Keratinocyte (primary cell): ENCODE measurements at places on chromosomes 2 and 18. TPM values are rescaled to one million over a fixed set of nuclear protein-coding genes. Genes with fewer than 3 reads are reported as not detected.

MEP1B gene
- polyA plus RNA-seq, result 0.03 TPM in 1 of 3 replicates, not detected in the others

DNA sequence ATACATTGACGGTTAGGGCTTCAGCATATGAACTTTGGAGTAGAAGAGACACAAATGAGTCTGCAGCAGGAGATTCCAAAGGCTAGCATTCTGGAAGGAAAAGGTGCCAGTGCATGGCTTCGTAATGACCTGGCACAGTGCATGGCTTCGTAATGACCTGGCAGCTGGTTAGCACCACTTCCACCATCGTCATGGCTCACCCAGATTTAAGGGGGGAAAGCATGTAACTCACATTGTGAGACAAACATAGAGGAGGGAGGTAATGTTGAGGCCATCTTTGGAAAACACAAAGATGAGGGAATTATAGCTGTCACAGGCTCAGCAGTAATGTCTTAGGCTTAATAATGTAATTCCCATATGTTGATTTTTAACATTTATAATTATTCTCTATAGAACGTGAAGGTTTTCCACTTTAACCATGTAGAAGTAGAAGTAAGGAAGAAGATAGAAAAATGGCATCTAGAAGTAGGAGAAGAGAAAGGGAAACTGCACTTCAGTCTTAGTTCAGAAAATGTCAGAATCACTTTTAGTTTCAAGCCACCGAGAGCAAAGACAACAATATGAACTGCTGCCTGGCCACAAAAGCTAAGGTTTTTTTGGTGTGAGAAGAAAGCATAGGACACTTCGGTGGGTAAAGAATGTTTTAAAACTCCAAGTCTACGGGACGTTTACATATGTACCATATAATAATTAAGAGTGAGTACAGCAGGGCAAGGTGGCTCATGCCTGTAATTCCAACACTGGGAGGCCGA is 6.8 kb upstream of the STK25 start:
- no peak for DNase-seq

DNA sequence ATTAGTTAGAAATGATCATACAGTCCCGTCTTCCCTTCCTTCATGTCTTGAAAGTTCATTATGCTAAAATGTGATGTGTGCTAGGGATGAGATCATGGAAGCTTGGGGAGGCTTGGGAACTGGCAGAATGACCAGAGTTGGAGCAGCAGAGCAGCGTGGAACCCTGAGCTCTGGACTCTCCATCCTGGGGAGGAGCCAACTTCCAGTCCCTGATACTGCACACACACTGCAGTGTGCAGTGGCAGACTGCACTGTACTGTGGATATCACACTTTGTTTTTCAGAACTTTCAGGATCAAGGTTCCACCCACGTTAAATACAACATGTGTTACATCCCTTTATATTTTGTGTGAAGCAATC is 27.3 kb upstream of the GREB1 start:
- no peak for DNase-seq

GRCh38 chr18:79613186-79613931 is 66.2 kb upstream of the CTDP1 start:
- DNase-seq, result no peak

TDRD15 gene
- not detected in 3 replicates for polyA plus RNA-seq

DNA sequence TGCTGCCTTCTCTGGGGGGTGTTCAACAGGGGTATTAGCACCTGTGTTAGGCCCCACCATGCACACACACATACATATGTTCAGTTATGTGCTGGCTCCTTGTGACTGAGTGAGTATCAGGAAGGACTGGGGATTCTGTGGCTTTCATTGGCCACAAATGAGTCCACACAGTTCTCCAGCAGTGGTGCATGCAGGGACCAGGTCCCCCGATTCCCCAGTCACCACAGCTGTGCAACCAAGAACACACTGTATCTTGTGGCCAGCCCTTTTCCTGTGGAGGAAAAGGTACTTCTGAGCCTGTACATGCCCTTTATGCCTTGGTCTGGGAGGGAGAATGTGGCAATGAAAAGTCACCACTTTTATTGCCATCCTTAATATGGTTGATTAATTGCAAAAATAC is 74.9 kb upstream of the KLF7 start:
- no peak for DNase-seq

DNA sequence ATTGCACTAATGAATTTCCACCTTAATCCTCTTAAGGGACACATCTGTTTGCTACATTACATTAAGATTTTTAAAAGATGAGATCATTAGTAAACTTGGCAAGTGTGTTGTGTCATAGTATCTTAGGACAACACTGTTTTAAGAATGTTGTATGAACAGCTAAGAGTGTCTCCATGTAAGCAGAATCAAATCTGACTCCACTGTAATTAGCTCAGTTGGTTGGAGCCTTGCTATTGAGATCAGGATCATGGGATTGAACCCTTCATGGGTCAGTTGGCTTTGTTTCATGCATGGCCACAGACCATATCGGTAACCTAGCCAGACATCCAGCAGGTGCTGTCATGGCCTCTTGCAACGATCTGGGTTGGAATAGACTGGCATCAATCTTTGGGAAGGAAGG is 5.2 kb downstream of the FHOD3 start:
- no peak for DNase-seq

GRCh38 chr18:62187543-62188510 is 772 bp downstream of the RELCH start:
- DNase-seq, result no peak

DNA sequence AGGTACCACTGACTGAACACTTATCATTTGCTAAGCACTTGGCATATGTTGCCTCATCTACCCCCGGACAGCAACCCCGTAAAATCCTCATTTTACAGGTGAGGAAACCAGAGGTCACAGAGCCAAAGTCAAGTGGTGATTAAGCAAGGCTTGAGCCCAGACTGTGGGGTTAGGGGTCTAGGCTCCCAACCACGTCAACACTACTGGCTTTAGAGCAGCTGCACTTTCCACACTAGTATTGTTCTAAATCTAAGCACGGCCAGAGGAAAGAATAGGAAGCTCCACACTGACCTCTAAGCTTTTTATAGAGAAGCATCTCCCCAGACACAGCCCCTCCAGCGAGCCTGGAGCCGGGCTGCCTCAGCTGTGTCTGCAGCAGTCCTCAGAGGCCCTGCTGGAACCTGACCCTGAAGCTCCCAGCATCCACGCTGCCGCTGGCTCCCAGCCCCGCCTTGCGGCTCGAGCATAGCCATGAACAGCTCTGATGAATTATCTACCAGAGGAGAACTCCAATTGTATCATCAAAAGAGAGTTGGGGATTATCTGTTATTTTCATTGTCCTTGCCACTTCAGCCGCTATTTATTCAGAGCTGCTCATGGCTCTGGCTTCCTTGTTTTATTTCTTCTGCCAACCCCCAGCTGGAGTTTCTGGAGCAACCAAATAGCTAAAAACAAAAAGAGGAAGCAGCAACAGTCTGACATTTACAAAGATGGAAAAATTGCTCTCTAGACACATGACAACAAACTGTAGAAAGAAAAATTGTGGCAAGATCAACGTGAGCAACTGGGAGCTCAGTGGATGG is 62.2 kb upstream of the RTN4 start:
- DNase-seq, result no peak

- DNase-seq, result no peak
Observed at GRCh38 chr2:107091163-107091864, 205.3 kb upstream of the ST6GAL2 start.

DNA sequence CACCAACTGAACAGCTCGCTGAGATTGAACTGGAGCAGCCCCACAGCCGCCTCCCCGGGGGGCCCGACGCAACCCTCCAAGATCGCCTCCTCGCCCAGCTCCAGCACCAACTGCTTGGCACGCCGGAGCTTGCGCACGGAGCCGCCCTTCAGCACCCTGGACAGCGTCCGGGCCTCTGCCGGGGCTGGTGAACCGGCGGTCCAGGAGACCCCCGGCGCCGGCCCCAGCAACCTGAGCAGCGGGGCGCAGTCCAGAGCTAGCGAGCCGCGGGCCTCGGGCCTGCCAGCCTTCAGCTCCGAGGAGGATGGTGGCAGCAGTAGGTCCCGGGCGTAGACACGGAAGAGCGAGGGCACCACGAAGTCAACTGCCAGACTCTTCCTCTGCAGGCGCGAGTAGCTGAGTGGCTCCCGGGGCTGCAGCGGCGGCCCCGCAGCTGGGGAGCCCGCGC is 1.2 kb downstream of the ALK start:
- DNase-seq, result peak; percentile 7

DNA sequence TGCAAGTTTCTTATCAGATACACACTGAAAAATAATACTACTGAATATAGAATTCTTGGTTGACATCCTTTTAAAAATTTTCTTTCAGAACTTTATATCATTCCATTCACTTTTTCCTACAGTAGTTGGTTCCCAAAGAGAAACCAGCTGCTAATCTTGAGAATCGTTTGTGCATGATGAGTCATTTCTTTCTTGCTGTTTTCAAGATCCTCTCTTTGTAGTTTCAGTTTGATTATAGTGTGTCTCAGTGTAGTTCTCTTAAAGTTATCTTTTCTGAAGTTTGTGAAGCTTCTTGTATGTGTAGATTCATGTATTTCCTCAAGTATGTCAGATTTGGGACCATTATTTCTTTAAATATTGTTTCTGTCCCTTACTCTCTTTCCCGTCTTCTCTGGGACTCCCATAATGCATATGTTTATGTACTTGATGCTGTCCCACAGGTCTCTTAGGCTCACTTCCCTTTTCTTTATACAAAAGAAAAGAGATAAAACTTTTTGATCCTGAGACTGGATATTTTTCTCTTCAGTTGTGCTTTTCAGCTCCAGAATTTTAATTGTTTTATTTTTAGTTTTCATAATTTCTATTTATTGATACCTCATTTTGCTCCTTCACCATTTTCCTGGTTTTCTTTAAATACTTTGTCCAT is 801.0 kb downstream of the TDRD15 start:
- DNase-seq, result no peak

- no peak for DNase-seq
Observed at GRCh38 chr2:119315241-119315925, 51.3 kb downstream of the C2orf76 start.

DNA sequence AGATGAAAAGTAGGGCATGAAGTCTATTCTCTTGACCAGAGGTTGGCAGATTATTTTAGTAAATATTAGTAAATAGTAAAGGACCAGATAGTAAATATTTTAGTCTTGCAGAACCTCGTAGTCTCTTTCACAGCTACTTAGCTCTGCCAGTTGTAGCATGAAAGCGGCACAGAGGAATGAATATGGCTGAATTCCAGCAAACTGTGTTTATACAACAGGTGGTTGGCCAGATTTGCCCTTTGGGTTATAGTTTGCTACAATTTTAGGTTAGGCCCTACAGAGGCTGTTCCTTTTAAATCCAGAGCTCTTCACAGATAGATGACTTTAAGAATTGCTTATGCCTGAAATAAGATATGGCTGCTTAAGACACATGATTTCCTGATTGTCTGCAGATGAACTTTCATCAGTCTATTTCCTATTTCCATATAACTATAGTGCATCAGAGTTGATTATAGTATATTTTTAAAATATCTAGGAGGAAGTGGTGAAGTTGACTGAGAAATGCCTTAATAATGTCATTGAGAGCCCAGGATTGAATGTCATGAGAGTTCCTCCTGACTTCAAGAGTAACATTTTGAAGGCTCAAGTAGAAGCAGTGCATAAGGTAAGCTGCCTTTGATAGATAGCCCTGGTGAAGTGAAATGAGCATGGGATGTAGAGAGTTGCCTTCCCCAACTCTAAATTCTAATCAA is 80.5 kb downstream of the TMEM185B start:
- no peak for DNase-seq

- DNase-seq, result no peak
Observed at GRCh38 chr18:30595942-30596341, 446.6 kb downstream of the DSC3 start.

FTCDNL1 gene
- 0.90 to 1.1 TPM (median 0.96 TPM) in 3 replicates for polyA plus RNA-seq

DQX1 gene
- 5.7 to 10.2 TPM (median 5.9 TPM) in 3 replicates for polyA plus RNA-seq

GRCh38 chr18:79883461-79884293 is 67.8 kb downstream of the SLC66A2 start:
- no peak for DNase-seq

INHA gene
- 0.18 to 0.79 TPM (median 0.20 TPM) in 3 replicates for polyA plus RNA-seq

IL36G gene
- polyA plus RNA-seq, result 8.0 to 62.8 TPM (median 20.2 TPM) in 3 replicates

ZNF804A gene
- 0.05 to 0.08 TPM (median 0.06 TPM) in 3 replicates for polyA plus RNA-seq

ACOXL gene
- 0.04 to 0.16 TPM (median 0.15 TPM) in 3 replicates for polyA plus RNA-seq

DNA sequence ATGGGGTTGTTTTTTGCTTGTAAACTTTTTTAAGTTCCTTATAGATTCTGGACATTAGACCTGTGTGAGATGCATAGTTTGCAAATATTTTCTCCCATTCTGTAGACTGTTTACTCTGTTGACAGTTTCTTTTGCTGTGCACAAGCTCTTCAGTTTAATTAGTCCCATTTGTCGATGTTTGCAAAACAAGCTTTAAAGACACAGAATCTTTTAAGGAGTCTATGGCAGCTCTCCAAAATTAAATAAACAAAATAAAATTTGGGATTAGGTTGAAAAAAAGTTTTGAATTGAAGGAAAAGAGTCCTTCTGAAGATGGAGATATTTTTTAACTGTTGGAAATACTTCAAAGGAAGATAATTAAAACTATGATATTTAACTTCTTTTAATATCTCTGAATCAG is 88.8 kb downstream of the MAP3K20 start:
- no peak for DNase-seq

GRCh38 chr2:177242121-177242987 is 22.2 kb downstream of the NFE2L2 start:
- no peak for DNase-seq

CACNB4 gene
- polyA plus RNA-seq, result 0.08 to 0.82 TPM (median 0.30 TPM) in 3 replicates

CFC1 gene
- not detected in 3 replicates for polyA plus RNA-seq

UGGT1 gene
- 19.5 to 30.9 TPM (median 26.7 TPM) in 3 replicates for polyA plus RNA-seq

DNA sequence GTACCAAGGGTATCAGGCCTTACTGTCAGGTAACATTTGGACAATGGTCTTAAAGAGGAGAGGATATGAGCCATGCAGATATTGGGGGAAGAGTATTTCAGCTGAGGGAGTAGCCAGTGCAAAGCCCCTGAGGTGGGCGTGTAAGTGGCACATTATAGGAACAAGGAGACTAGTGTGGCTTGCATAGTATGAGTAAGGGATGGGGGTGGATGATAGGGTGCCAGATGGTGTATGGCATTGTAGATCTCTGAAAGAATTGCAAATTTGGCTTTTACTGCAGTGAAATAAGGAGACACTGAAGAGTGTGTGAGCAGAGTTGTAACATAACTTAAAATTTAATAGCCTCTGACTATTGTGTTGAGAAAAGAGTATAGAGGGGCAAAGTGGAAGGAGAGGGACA is 244.0 kb downstream of the PDE11A start:
- DNase-seq, result no peak

- DNase-seq, result no peak
Observed at GRCh38 chr2:170493426-170494097, 221.6 kb upstream of the SP5 start.

SCYGR6 gene
- not detected in 3 replicates for polyA plus RNA-seq

DNA sequence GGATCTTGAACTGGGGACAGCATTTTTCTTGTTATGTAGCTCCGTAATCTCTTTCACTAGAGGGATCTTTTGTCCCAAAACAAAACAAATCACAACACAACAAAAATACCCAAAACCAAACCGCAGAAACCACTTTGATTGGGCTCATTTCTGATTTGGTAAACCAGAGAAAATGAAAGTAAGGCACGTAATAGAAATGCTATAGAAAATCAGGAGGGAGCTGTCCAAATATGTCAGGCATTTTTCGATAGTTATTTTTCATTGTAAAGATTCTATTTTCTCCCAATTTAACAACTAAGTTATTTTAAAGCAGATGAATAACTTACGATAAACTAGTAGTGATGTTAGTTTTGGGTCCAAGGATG is 406.5 kb downstream of the XIRP2 start:
- no peak for DNase-seq

C2orf72 gene
- polyA plus RNA-seq, result 0.05 to 0.09 TPM in 2 of 3 replicates, not detected in the other
